ENCODE measurements at places on chromosomes 4 and X.

- DNase-seq, result no peak
These were observed 5.9 kb upstream of the PLA2G12A start for GRCh38 chr4:109735566-109736365.

DNA sequence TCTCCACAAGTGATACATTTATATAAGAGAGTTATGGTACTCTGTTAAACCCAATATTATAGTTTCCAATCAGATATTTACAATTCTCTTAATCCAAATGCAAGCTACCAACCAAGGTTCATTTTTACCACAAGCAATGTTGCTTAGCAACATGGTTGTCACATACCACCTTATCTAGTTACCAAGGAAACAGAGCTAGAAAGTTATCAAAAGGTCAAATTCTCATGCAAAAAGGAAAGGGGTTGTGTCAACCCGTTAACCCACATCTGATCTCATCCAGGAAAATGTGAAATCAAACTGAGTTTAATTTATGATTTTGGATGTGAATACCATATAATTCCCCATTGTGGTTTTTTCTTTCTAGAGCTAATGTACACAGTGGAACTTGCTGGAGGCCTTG is 274.1 kb upstream of the MAGEB2 start:
- no peak for DNase-seq

- DNase-seq, result no peak
These were observed 1502.1 kb upstream of the ADGRL3 start for GRCh38 chr4:59698041-59698440.

- DNase-seq, result no peak
These were observed 74.5 kb downstream of the DCLK2 start for GRCh38 chr4:150152766-150153165.

DNA sequence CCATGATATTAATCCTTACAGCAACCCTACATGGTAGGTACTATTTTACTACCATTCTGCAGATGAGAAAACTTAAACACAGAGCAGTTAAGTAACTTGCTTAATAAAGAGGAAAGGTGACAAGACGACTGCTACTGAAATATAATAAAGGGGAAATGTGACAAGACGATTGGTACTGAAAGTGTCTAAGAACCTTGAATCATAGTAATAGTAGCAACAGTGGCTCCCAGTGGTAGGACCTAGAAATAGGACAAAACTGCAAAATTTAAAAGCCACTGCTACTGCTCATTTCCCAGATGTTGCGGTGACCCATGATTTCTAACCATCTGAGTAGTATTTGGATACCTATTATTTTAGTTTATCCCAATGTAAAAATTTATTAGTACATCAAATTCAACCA is 89.5 kb downstream of the TASL start:
- DNase-seq, result no peak

DNA sequence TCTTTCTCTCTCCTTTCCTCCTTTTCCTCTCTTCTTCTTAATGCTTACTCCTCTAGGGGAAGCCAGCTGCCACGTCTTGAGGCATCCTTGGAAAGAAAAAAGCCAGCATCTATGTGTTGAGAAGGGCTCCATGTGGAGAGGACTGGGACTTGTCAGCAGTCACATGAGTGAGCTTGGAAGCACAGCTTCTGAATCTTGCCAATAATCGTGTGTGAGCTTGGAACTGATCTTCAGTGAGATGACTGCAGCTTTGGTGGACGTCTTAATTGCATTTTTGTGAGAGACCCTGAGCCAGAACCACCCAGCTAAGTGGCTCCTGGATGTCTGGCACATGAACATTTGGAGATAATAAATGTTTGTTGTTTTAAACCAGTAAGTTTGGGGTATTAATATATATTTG is 371.7 kb downstream of the SLITRK2 start:
- no peak for DNase-seq

DNA sequence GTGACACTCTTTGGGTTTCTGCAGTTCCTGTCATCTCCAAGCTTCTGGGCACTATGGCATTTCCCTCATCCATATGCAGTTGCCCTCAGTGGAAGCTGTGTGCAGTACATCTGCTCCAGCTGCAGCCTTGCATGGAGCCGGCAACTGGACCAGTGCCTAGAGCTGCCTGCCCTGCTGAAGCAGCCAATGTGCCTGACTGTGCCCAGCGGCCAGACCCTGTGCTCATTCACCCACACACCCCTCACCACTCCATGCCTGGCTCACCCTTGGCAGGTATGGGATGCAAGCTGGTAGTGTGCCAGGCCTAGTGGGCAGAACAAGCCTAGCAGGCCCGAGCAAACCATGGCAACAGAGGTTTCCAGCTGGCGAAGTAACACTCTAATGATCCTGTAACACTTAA is 370.8 kb downstream of the FSTL5 start:
- no peak for DNase-seq

- no peak for DNase-seq
These were observed 21.9 kb upstream of the ADH4 start for GRCh38 chr4:99165978-99166377.
